ENCODE measurements at places on chromosomes 4 and X. TPM values are rescaled to one million over a fixed set of nuclear protein-coding genes. Genes with fewer than 3 reads are reported as not detected.

The PROM1 gene
- not detected for total RNA-seq

The C1QTNF7 gene
- total RNA-seq = not detected

GRCh38 chrX:20517565-20517964 lies 250.9 kb upstream of the RPS6KA3 start:
- H3K27me3 ChIP-seq = peaks cover 6% of the 10 kb centered on the region
- H3K4me1 ChIP-seq = peaks cover 58% of the 10 kb centered on the region
- no peaks in the 10 kb centered on the region for H3K36me3 ChIP-seq
- no peak overlapping the region for H3K27ac ChIP-seq

DNA sequence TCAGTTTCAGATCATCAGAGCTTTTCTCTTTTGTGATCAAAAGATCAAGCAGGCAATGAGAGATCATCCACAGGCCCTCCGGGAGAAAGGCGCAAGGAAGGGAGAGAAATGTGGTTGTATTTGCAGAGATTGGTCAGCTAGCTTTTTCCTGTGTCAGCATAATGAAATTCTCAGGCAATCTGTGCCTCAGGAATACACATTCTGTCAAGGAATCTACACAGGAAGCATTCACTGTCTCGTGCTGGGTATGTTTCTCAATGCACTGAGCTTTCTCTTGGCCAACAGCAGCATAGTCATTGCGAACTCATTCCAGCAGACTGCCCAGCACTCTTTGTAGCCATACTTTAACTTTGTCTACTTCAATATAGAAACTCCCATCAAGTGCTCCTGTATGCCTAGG lies 413.7 kb downstream of the PPP3CA start:
- H3K27me3 ChIP-seq = peaks cover 2% of the 10 kb centered on the region
- H3K27ac ChIP-seq = no peak overlapping the region
- H3K4me1 ChIP-seq = peaks cover 12% of the 10 kb centered on the region

GRCh38 chr4:2341911-2342652 lies 76.4 kb downstream of the ZFYVE28 start:
- H3K4me3 ChIP-seq = no peak overlapping the region
- no peak overlapping the region for H3K27ac ChIP-seq
- no peaks in the 10 kb centered on the region for H3K4me1 ChIP-seq
- H3K36me3 ChIP-seq = no peaks in the 10 kb centered on the region
- H3K27me3 ChIP-seq = peaks cover 4% of the 10 kb centered on the region

DNA sequence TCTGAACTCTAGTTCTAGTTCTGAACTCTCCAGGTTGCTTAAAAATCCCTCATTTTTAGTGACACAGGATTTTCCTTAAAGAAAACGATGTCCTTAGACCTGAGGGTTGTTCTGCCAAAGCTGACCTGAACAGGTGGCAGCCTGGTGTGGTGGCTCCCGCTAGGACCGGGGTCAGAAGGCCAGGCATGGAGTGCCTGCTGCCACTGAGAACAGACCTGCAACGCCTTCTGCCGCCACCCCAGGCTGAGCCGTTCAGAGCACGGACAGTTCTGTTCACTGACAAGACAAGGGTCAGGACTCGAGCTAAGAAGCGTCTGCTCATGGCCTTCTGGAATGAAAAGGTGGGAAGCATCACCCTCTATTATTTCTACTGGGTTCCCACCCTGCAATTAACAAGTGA lies 15.8 kb downstream of the DCTD start:
- no peak overlapping the region for H3K27ac ChIP-seq
- H3K4me1 ChIP-seq = peaks cover 6% of the 10 kb centered on the region
- H3K36me3 ChIP-seq = peaks cover 34% of the 10 kb centered on the region

Measured in activated T-helper 1 cell treated with anti-CD3 and anti-CD28 coated beads, Interleukin-12 subunit alpha, Interleukin-12 subunit beta, Interleukin-2, Interleukin-4 antibody, amounts not matched to agents 30 ng/mL and 10 ng/mL and 1 ng/mL, durations not matched to agents 14 hours and 24 hours and 36 hours (primary cell).